ENCODE measurements at places on chromosomes 6 and 20. TPM values are rescaled to one million over a fixed set of nuclear protein-coding genes. Genes with fewer than 3 reads are reported as not detected.

Gene TCF15
- not detected for total RNA-seq

Gene SLC52A3
- total RNA-seq: not detected

Gene CYP21A2
- total RNA-seq: not detected

Gene AHI1
- 17.9 TPM for total RNA-seq

DNA sequence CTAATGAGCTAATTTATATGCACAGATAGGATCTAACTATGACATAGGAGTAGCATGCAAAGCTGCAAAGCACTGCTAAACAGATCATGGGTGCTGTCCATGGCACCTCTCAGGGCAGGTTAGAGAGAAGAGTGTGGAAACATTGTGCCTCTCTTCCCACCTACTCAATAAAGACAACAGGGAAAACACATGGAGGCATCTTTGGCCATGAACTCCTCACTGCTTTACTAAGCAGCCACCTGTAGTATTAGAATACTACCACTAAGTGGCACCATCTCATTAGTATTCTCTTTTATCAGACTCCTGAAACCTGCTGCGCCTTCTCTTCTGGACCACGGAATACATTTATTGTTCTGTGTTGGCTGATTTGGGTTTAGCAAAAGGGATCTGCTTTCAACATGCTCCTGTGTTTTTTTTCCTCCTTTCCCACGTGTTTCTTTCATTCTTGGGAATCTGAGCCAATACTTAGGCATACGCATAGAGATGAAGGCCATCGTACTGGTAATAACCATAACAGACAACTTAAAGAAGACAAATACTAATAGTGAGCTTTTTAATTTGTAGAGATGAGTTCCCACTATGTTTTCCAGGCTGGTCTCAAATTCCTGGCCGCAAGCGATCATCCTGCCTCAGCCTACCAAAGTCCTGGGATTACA is 9.4 kb upstream of the HDDC2 start:
- DNase-seq: peak; percentile 64

- DNase-seq: no peak
Measured at GRCh38 chr6:157427969-157428368, 47.0 kb downstream of the ZDHHC14 start.

GRCh38 chr6:107517274-107517673 is 27.4 kb downstream of the SOBP start:
- DNase-seq: no peak

GRCh38 chr6:110776413-110776812 is 38.9 kb downstream of the CDK19 start:
- DNase-seq: no peak

Measured in CD8-positive, alpha-beta T cell (primary cell).